ENCODE measurements at places on chromosomes 3 and 15.

DNA sequence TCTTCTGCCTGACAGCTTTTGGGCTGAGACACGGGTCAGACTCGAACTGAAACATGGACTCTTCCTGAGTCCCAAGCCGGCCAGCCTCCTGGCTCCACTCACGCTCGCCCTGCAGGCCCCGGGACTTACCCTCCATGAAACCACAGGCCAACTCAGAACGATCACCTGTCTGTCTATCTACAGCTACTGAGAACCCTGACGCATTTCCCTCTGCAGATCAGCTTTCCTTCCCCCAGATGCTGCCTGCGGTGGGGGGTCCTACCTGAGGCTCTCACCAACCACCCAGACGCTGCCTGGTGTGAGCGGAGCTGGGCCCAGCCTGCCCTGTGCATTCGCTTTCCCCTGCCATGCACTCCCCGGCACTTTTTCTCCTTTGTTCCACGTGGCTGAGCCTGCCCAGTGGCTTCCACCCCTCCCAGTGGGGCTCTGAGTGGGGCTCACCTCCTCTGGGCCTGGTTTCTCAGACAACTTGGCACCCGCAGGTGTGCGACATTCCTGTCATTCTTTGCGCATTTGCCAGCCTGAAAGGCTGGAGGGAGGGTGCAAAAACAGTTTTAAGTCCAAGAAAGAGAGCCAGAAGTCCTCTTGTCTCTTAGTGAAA lies 60.2 kb downstream of the PLXNA1 start:
- no peak for DNase-seq

DNA sequence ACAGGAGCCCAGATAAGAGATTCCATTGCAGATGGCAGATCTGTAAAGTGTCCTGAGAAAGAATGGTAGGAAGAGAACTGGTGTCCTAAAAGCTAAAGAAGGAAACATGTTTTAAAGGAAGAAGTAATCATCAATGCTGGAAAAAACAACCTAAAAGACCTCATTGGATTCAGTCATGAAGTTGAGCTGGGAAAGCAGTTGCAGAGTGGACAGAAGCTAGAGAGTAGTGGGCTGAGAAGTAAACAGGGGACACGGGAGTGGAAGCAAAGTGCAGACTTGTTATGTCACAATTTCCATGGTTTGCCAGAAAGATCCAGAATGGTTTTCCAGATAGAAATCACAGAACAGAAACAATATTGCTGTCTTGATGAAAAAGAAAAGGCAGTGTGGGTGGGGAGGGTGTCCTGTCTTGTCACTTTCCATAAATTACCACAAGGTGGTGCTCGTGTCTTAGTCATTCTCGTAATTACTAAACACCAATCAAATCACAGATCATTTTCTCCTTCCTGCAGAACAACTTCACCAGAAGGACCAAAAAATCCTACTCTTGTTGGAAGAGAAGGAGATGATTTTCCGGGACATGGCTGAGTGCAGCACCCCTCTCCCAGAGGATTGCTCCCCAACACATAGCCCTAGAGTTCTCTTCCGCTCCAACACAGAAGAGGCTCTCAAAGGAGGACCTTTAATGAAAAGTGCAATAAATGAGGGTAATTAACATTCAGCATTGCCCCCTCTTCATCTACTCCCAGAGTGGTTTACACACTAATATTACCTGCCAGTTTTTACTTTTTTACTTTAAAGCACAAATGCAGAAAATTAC lies 64.5 kb downstream of the KLHL25 start:
- DNase-seq: peak; percentile 34

DNA sequence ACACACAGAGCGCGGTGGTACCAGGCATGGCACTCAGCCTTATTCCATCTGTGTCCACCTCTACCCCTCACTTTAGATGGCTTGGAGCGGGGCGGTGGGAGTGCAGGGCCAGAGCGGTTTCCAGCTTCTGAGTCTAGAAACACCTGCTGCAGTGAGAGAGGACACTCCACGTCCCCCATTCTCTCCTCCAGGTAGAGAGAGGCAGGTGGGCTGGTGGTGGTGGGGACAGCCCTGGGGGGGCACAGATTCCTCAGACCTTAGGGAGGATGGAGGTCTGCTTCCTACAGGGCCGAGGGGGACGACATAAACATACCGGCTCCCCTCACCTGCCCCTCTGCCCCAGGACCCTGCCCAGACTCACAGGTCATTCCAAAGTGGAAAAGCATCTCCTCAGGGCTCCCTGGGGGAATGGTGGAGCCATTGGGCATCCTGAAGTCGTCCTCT lies 40.4 kb downstream of the MUC20 start:
- no peak for DNase-seq

DNA sequence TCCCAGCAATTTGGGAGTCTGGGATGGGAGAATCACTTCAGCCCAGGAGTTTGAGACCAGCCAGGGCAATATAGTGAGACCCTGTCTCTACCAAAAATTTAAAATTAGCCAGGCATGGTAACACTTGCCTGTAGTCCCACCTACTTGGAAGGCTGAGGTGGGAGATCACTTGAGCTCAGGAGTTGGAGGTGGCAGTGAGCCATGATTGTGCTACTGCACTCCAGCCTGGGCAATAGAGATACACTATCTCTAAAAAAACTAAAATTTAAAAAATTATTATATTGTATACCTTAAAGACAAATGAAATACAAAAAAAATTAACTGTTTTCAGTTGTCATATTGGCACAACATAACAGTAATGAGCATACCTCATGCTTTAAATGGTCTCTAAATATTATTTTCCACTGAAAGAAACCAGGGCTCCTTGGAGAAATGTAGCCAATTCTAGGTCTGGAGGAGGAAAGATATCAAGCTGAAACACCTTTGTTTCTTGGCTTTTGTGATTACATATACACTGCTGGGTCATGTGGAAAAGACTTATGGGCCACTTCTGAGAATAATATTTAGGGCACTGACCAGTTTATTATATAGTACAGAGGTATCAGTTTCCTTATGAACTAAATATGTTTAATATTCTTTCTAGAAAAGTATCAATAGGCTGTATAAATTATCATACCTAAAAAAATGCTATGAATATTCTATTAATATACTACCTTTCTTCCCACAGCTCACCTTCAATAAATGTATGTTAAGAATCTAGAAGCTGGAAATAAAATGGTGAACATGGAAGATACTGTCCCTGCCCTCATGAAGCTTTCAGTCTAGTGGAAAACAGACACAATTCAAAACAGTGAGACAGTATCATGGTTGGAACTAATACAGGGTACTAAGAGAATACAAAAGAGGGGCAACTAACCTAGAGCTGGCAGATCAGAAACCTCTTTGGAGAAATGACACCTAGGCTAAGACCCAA lies 119.5 kb downstream of the TMCC1 start:
- DNase-seq: no peak

GRCh38 chr3:141288336-141288990 lies 56.8 kb downstream of the PXYLP1 start:
- no peak for DNase-seq

DNA sequence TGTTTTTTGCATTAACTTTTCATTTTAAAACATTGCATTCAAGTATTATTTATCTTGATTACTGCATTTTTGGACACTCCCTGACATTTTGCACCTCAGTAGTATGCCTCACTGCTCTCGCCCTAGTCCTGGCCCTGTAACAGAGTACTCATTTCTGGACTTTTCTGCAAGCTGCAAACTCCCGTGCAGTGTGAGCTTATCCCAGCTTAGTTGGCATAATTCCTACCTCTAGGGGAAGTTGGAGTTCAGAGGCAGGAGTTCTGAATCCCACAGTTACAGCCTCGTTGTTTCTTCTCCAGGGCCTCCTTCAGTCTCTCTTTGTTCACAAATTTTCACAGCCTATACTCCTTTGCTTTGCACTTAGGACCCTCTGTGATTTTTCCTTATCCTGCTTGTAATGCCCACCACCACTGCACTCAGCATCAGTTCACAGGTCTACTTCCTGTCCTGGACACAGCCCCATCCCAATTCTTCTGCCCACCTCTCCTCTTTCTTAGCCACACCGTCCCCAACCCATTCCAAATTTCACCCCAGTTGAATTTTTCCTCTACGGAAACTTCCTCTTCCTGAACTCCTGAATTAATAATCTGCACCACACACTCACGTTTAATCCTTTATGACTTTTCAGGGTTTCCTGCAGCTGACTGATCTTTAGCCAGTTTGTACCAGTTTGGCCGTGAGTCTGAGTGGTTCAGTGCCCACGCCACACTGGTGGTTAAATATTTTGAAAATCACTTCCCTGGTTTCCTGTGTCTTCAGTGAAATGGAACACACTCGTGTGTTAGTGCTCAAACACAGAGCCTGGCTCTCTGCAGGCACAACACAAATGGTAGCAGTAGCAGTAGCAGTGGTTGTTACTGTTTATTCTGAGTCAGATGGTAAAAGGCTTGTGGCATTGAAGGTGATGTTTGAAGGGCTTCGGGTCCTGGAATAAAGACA lies 6.3 kb upstream of the CTSH start:
- DNase-seq: no peak

DNA sequence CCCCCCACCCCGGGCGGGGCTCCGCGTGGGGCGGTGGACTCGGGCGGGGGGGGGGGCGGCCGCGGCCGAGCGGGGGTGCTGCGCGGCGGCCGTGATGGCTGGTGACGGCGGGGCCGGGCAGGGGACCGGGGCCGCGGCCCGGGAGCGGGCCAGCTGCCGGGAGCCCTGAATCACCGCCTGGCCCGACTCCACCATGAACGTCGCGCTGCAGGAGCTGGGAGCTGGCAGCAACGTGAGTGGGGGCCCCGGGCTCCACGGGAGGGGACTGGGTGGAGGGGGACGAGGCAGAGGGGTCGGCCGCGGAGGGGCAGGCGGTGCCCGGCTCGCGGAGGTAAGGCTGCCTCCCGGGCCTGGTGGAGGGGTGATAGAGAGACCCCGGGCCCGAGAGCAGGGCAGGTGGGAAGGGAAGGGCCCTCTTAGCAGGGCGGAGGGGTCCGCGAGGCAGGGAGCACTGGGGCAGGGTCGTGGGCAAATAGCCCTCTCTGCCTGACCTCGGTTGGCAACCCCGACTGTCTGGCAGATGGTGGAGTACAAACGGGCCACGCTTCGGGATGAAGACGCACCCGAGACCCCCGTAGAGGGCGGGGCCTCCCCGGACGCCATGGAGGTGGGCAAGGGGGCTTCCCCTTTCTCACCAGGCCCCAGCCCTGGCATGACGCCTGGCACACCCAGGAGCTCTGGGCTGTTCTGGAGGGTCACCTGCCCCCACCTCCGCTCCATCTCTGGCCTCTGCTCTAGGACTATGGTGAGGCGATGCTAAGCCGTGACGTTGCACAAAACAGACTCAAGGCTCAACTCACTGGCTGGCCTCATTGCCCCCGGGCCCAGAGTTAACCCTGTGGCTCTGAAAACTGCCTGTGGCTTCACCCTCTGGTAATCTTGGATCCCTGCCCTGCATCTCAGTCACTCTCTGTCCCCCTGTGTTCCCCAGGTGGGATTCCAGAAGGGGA lies at the start of gene ECE2:
Gene ECE2 (plus strand): TSS at position 62 of the 950 bp plus-strand sequence. CDS start 132 bp downstream, at position 194.
- DNase-seq: no peak

DNA sequence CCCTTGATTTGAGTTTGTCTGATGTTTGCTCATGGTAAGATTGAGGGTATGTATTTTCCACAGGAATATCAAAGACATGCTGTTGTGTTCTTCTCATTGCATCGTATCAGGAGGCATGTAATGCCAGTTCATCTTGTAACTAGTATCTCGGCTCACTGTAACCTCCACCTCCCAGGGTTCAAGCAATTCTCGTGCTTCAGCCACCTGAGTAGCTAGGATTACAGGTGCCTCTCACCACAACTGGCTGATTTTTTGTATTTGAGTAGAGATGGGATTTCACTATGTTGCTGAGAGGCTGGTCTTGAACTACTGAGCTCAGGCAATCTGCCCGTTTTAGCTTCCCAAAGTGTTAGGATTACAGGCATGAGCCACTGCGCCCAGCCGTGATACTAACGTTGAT lies 162.9 kb upstream of the BHLHE40 start:
- DNase-seq: no peak

DNA sequence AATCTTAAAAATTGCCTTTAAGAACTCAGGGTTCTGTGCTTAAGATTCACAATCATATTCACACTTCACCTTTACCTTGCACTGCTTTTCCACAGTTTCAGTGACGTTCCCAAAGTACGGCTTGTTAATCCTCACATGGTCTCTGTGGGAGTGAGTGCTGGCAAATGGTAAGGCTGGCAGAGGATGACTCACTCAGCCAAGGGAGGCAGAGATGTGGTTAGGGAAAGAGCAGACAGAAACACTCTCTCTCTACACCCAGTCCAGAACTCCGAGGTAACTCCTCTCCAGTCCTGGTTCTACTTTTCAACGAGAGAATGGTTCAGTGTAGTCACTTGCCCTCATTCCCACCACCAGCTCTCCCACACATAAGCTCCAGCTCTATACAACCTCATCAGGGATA lies 33.1 kb downstream of the RASGRP1 start:
- no peak for DNase-seq

DNA sequence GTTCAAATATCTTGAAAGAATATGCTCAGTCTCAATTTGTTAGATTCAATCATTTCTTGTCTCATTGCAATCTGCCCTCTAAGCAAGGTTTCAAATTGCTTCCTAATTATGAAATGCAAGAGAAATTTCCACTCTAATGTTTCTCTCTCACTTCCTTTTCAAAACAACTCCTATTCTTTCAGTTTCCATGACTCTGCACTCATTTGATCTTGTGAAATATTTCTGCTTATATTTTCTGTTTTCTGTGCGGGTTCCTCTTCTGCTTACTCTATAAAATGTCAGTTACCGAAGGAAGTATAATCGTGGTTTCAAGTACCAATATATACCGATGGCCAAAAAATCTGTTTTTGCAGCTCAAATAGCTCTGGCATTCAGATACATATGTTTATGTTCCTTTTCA lies 521.9 kb upstream of the NAALADL2 start:
- DNase-seq: no peak

Measured in fibroblast of skin of left quadriceps (primary cell).